HTR-8/SVneo (cell line): ENCODE measurements at places on chromosomes 4 and X.

- DNase-seq, result no peak
Observed at GRCh38 chrX:102654696-102655095, 3.4 kb downstream of the GPRASP1 start.

- DNase-seq, result no peak
Observed at GRCh38 chr4:3783693-3784306, 17.6 kb downstream of the ADRA2C start.

- no peak for DNase-seq
Observed at GRCh38 chr4:55793479-55793878, 26.1 kb upstream of the EXOC1L start.

DNA sequence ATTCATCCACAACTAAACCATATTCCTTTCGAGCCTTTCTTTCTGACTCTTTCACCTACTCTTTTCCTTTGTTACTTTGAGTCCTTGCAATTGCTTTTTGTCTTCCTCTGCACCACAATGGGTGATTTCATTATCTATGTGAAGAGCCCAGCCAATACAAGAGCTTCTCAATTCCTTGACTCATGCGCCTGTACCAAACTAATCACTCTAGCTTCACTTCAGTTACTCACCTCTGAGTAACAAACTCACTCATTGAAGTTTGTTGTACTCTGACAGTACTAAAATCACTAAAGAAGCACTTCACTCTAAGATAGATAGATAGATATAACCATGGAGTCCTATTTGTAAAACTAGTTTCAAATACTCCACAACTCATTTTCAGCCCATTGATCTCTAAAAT lies 191.7 kb upstream of the EPHA5 start:
- DNase-seq, result no peak

- no peak for DNase-seq
Observed at GRCh38 chr4:14912426-14912825, 89.9 kb upstream of the CPEB2 start.

DNA sequence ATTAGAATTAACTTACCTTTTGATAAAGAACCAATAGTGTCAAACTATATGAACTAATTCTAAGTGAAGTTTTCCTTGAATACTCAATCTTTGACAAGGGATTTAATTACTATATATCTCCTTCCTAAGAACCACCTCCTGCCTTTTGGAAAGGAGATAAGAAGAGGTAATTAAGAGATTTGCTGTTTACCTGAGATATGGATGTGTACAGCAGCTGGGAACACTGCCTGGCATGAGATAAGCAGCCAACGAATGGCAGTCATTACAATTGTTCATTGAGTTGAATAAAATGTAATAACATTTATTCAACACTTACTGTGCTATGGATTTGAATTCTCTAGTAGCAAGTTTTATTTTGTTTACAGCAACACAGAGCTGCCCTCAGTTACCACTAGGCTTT lies 407.1 kb downstream of the SPOCK3 start:
- no peak for DNase-seq

- no peak for DNase-seq
Observed at GRCh38 chr4:159768016-159768415, 665.1 kb downstream of the RAPGEF2 start.

DNA sequence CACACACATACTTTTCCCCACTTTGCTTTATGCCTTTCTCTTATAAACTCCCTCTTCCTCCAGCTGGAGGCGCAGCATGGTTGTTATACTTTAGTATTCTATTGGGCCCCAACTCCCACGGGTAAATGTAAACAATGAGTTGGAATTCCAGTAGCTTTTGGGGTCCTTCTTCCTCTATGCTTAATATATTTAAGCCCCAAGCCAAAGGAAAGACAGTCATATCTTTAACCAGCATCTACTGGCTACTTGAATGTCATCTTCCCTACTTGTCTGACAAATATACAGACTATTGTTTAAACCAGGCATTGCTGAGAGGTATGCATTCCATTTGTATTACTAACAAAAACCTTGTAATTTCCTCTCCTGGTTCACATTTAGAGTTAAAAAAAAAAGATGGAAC lies 72.9 kb downstream of the WDR19 start:
- DNase-seq, result peak; percentile 80

DNA sequence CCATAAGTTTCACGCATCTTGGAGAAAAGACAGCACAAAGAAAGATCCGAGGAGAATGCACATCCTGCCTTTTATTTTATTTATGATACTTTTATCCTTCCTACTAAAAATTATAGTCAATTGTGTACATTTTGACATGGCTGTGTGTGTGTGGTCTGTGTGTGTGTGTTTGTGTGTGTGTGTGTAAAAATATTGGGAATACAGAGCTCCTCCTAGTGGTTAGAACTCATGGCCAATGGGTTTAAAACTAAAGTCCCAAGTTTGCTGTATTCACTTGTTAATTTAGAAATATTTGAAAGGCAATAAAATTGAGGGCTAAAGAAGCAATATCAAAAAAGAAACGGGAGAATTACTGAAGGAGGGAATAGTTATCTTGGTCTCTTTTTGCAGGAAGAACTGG lies 47.5 kb downstream of the NKX6-1 start:
- DNase-seq, result no peak

GRCh38 chr4:80324171-80324570 lies 11.4 kb upstream of the CFAP299 start:
- no peak for DNase-seq

DNA sequence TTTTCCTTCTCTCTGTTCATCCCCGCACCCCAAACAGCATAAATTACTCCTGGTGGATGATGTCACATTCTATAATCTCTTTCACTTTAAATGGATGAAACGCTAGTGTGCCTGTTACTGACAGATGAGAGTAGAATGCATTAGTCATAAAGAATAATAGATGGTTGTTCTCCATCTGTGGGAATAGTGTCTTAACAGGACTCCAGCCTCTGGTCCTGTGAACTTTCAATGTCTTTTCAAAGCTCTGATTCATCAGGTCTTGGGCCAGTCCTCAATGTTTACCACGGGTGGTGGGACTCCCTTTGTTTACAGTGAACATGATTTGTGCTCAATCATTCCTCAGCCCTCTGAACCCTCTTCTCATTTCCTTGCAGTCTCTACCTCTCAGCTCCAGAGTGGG lies 182.6 kb downstream of the GABRB1 start:
- DNase-seq, result peak; percentile 36

- DNase-seq, result peak; percentile 6
Observed at GRCh38 chr4:103498161-103499070, 221.4 kb downstream of the TACR3 start.

DNA sequence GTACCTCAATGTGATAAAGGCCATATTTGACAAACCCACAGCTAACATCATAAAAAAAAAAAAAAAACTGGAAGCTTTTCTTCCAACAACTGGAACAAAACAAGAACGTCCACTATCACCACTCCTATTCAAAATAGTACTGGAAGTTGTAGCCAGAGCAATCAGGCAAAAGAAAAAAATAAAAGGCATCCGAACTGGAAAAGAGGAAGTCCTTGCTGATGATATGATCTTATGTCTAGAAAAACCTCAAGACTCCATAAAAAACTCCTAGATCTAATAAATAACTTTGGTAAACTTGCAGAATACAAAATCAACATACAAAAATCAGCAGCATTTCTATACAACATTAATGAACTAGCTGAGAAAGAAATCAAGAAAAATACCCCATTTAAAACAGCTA lies 134.3 kb downstream of the TEX11 start:
- no peak for DNase-seq

- no peak for DNase-seq
Observed at GRCh38 chr4:14877246-14878225, 124.7 kb upstream of the CPEB2 start.

GRCh38 chrX:52852110-52852860 lies 15.6 kb downstream of the XAGE3 start:
- no peak for DNase-seq

GRCh38 chr4:175325230-175325629 lies 407.1 kb downstream of the ADAM29 start:
- no peak for DNase-seq

GRCh38 chr4:2662598-2662997 lies 93.5 kb downstream of the TNIP2 start:
- no peak for DNase-seq

- no peak for DNase-seq
Observed at GRCh38 chr4:180150818-180151217, 2092.4 kb upstream of the TENM3 start.

GRCh38 chr4:24680746-24681448 lies 96.5 kb upstream of the DHX15 start:
- no peak for DNase-seq

DNA sequence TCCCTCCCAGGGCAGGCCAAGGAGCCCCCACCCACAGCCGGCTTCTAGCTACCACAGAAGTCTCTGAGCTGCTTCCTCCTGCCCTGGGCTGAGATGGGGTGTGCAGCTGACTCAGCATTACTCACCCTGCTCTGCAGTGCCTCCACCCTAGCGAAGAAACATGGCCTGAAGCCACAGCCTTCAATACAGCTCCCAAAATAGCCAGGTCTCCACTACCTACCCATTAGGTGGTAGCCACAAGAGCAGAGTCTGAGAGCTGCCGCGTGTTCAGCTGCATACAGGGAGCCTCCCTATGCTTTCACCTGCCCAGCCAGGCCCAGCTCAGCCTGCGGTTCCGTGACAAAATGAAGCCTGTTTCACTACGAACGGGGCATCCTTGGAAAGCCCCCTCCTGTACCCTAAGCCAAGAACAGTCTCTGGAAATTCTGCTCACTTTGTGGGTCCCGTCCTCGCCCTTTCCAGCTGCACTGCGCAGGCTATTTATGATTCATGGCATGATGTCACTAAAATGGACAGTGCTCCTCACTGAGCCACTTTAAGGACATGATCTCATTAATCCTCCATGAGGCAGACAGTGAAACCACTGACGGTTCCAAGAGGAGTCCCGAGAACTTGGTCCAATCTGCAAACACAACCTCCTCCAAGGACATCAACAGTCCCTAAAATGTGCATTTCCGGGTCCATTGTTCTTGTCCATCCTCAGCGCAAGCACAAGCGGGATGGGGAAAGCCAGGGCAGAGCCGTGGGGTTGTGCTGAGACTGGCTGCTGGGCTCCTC lies 20.2 kb downstream of the WDR1 start:
- DNase-seq, result peak; percentile 86

DNA sequence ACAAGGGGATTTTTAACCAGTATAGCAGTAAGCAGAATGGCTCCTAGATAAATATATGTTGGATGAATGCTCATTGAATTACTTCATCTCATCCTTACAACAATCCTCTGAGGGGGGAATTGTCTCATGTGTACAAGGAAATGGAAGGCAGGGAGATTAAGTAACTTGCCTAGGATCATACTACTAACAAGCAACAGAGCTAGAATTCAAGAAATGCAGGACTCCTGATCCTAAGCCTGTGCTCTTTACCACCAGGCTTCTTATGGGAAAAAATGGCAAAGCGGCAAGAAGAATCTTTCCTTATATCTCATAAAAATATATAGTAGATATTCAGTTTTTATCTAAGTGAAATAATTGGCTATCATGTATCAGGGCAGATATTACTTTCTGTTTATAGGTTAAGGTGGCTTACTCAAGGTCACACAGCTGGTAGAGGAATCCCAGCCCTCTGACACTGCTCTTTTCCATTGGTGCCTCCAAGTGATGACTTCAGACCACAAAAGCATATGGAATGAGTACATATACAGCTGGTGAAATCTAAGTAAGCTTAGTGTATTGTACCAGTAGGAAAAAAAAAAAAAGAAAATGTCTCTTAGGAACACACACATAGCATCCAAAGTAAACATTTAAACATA lies 2.1 kb downstream of the ABHD18 start:
- no peak for DNase-seq

- no peak for DNase-seq
Observed at GRCh38 chr4:36326476-36327029, 45.1 kb downstream of the DTHD1 start.

DNA sequence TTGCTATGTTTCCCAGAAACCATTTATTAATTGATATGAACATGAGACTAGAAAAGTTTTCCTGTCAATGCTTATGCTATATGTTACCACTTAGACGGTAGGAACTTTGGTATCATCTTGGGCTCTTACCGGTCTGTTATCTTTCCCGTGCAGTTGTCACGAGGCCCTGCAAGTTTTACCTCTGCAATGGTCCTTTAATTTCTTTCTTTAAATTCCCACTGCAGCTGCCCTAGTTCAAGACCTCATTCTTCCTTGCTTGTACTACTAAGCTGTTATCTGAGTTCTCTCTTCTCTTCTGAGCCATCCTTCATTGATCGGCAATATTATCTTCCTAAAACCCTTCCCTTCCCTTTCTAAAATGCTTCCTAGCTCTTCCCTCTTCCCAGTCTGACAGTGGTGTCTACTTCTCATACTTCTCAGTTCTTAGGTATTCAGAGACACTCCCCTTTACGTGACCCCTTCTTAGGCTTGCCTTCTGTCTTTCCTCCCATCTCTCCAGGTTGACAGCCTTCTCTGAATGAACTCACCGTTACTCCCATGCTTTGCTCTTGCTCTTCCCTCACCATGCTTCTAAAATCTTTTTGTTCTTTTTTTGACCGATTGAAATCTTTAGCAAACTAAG lies 27.5 kb downstream of the MAGEA1 start:
- DNase-seq, result no peak

GRCh38 chr4:26709246-26709645 lies 125.4 kb downstream of the TBC1D19 start:
- no peak for DNase-seq

- no peak for DNase-seq
Observed at GRCh38 chr4:141356321-141356962, 135.7 kb downstream of the ZNF330 start.

DNA sequence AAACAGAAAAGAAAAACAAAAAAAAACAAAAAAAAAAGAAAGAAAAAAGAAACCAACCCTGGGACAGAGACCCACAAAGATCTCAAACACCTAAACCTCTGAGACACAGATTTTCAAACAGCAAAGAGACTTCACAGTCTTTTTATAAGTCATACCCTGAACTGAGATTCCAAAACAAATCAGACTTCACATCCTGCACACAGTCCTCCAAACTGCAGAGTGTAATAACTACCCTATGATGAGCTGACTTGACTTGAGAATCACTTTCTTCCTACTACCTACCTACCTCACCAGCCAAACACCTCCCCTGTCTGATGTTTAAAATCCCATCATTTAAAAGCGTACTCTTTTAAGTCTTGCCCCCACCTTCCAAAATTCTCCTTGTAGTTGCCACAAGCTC lies 25.2 kb upstream of the GLOD5 start:
- DNase-seq, result no peak
